ENCODE measurements at places on chromosomes 7 and 10. TPM values are rescaled to one million over a fixed set of nuclear protein-coding genes. Genes with fewer than 3 reads are reported as not detected.

Gene HOXA9
- 0.28 TPM for total RNA-seq

Gene NYAP1
- total RNA-seq: 0.28 TPM

Gene PLPP4
- 0.28 TPM for total RNA-seq

Gene GJD4
- total RNA-seq: not detected

Gene LRRD1
- under 0.01 TPM for total RNA-seq

Gene SPDYE6
- total RNA-seq: not detected
